ENCODE measurements at places on chromosomes 12 and 14.

DNA sequence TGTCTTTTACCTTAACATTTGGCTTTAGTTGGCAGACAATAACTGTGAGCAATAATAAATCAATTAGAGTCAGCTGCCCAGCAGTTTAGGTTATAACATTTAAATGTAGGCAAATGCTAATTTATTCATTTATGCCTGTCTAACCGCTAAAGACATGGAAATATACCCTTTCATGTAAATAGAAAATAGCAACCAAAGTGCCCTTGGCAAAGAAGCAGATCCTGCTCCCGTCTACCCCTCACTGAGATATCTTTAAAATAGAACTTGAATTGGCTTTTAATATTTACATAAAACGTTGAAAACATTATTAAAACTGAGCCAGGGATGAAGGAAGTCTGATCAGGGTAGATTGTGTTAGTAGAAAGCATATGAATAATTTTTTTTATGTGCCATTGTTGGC is 67.3 kb downstream of the ATP23 start:
- DNase-seq, result no peak

DNA sequence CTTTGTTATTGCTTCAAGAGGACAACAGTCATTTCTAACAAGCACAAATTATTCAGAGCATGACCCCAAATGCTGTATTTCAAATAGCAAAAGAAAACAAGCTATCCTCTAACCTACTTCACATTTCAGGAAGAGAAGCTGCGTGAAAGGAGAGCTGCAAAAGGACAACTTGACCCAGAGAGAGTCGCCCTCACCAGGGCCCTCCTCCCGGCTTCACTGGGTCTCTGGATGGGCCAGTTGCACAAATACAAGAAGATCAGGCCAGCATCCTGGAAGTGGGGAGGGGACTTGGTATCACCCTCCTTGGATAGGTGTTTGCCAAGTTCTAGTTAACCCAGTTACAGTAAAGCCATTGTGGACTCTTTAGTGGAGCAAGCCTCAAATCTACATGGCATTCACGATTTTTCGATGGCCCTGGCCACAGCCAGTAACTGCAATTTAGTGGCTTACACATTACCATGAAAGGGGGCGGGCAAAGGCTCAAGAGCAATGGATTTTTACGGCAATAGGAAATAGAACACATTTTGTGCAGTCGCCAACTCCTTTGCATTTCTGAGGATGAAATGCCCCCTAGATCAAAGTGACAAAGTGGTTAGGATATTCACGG is 166.9 kb upstream of the DIO2 start:
- no peak for DNase-seq

DNA sequence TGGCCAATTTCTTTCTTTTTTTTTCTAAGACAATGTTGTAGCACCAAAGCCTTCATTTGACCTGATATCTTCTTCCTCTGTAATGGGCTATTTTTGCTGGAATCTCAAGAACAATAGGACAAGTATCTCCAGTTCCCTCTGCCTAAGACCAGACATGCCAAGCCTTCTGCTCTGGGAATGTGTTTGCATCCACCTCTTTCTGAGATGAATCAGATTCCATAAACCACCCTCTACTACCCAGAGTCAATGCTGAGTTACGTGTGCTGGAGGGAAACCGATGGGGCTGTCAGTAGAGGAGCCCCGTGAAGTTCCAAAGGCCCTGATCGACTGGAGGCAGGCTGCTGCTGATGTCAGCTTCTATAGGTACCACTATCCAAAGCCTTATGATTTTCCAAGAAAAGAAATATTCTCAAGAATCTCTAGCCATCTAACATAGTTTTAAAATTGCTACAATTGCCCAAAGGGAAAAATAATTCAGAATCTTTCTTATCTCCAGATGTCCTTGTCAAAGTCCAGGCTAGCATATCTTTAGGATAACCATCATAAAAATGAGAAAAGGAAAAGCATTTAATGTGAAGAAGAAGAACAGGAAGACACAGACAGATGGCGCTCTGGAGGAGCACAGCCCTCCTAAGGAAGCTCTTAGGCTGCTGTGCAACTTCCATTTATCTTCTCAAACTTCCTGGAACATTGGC is 101.9 kb downstream of the SLC8A3 start:
- DNase-seq, result no peak

DNA sequence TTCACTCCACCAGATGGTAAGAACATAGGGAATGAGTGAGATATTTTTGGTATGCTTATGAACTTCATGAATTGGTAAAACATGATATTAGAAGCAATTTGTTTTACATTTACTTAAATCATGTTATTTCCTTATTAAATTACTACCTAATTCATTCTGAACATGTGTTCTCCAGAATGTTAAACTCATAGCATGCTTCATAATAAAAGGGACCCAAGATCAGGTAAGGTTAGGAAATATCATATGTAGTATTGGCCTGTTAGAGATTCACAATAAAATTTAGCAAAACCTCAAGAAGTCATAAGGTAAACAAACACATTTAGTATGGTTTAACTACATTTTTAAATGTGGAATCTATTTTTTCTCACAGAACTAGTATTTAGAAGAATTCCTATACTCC is 28.2 kb downstream of the PTPRQ start:
- no peak for DNase-seq

GRCh38 chr12:45518291-45519235 is 210.9 kb upstream of the ARID2 start:
- DNase-seq, result peak; percentile 57

DNA sequence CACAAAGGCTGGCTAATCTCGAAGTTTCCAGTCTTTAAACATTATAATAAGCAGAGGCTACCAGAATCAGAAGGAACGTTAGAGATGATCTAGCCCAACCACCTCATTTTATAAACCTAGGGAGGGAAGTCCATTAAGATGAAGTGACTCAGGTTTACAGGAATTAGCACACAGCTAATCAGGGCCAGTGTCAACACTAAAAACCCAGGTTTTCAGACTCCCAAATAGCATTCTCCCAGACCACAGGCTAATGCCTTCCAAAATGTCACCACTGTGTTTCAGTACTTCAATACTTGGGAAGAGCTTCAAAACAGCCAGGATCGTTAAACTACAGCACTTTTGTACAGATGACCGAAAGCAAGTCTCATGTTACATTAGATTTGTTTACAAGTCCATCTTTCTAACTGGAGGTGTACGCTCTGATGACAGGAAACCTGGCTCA is 89.2 kb downstream of the FOXN3 start:
- no peak for DNase-seq

DNA sequence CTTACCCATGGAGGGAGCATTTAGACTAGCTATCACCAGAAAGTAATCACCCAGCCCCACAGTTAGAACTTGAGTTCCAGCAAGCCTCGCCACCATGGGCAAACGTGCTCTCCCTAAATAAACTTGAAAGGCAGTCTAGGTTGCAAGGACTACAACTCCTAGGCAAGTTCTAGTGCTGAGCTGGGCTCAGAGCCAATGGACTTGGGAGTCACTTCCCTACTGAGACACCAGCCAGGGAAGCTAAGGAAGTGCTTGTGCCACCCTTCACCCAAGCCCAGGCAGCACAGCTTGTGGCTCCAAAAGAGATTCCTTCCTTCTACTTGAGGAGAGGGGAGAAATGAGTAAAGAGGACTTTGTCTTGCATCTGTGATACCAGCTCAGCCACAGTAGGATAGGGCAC is 57.9 kb downstream of the SLCO1A2 start:
- no peak for DNase-seq

DNA sequence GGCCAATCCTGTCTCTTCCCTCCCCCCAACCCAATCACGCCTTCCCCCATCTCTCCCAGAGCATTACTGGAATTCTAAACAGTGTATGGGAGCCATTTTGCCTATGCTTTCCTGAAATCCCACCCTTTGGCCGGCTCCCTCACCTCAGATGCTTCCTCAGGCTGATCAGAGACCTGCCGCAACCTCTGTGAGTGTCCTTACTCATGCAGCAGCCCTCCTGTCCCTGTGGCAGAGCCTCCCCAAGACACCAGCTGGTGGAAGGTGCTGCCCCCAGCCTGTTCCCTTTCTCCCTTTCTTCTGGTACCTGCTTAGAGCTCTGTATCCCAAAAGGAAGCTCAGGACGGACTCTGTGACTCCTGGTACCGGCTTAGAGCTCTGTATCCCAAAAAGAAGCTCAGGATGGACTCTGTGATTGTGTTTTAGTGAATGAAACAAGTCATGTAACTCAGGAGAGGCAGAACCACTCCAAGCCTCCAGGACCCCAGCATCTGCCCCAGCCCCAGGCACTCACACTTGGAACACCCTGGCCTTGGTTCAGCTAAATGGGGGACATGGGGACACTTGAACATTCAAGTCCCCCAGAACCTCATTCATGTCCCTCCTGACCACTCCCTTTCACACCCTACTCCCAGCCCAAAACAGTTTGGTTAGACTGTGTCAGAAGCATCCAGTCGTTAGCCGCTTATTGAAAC is 29.3 kb upstream of the RIN3 start:
- no peak for DNase-seq

DNA sequence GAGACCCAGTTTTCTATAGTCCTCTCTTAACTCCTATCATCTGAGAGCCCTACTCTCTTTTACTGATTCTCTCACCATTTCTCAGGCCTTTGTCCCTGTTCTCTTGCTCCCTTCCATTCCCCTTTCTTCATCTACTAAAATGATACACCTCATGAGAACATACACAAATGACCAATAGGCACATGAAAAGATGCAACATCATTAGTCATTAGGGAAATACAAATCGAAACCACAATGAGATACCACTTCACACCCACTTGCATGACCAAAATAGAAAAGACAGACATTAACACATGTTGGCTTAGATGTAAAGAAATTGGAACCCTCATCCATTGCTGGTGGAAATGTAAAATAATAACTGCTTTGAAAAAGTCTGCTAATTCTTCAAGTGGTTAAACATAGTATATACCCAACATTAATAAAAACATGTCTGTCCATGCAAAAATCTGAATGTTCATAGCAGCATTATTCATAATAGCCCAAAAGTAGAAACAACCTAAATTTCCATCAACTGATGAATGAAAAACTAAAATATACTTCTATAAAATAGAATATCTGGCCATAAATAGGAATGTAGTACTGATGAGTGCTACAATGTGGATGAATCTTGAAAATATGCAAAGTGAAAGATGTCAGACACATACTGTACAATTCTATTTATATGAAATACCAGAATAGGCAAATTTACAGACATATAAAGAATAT is 66.0 kb downstream of the DENND5B start:
- DNase-seq, result no peak

GRCh38 chr14:85576218-85576617 is 46.3 kb downstream of the FLRT2 start:
- no peak for DNase-seq

DNA sequence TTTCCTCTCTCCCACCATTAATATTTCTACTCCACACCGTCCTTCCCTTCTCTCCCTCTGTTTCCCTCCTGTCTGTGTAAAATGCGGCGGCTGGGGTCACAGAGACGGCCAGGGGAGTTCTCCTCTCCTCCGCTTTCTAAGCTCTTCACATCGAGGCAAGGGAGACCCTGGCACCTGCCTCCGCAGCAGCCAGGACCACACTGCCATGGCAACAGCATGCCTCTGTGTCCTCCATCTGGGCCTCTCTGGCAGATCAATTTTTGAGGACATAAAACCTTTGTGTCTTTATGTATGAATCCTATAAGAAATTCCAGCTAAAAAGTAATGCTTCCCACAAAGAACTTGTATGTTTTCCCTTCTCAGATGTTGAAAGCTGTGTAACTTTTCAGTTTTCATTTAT is 41.4 kb downstream of the DYRK4 start:
- no peak for DNase-seq

- no peak for DNase-seq
Observed at GRCh38 chr12:56932867-56933266, 1.3 kb downstream of the SDR9C7 start.

- DNase-seq, result no peak
Observed at GRCh38 chr12:111093428-111094142, 173.2 kb upstream of the MYL2 start.

- DNase-seq, result no peak
Observed at GRCh38 chr12:114399664-114400211, 6.2 kb downstream of the TBX5 start.

- no peak for DNase-seq
Observed at GRCh38 chr12:84805474-84805858, 107.1 kb downstream of the SLC6A15 start.

GRCh38 chr14:49451938-49452337 is 134.2 kb downstream of the RPS29 start:
- DNase-seq, result no peak

DNA sequence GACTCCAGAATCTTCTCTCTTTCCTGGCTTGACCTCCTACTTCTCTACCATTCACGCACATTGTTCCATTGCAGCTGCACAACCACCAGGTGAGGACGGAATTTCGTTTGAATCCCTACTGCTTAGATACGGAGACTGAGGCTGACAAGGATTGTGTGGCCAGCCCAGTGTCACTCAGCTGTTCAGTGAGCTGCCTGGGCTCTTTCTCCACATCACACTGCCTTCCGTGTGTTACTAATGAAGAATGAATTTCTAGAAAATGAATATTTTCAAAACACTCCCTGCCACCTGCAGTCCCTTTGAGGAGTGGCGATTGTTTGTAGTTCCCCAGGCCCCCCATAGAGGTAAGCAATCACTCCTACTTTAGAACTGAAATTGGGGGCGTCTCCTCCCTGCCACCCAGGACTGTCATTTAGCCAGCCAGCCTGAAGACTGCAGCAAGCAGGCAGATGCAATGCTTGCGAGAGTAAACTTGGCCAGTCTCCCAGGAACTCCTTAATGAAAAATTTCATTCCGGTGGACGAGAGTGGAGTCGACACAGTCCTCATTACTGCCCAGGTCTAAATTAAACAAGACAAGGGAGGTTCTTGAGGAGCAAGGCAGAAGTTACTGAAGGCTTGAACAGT is 239.7 kb downstream of the SLC41A2 start:
- no peak for DNase-seq

DNA sequence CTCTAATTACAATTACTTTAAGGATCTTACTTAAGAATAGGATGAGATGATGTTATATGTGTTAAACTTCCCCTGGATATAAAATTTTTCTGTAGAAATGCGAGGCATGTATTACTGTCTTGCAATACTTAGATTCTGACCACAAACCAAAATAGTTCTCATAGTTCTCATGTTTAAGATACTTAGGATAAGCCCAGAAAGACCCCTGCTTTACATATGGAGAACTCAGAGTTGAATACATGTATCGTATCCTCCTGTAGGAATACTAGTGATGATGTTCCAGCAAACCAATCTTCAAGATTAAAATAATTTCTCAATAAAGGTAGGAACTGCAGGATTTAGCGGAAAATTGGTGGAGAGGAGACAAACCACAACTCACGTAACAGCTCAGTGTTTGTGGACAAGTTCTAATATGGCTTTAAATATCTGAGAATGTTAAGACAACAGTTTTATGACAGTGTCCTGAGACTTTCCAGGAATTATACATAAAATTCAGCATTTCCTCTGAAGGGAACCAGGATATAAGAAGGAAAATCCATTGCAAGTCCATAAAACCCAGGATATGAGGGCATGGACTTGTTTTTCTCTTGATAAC is 114.7 kb upstream of the CRY1 start:
- no peak for DNase-seq

GRCh38 chr12:121018860-121019617 is 2.8 kb upstream of the C12orf43 start:
- DNase-seq, result no peak

- DNase-seq, result no peak
Observed at GRCh38 chr14:44910821-44911220, 50.9 kb downstream of the KLHL28 start.

All from activated T-cell treated with anti-CD3 and anti-CD28 coated beads, Interleukin-2, amount 50 U/mL, for 48 hours (primary cell).